Astrocyte of the spinal cord (primary cell): ENCODE measurements at places on chromosomes 2 and 18.

DNA sequence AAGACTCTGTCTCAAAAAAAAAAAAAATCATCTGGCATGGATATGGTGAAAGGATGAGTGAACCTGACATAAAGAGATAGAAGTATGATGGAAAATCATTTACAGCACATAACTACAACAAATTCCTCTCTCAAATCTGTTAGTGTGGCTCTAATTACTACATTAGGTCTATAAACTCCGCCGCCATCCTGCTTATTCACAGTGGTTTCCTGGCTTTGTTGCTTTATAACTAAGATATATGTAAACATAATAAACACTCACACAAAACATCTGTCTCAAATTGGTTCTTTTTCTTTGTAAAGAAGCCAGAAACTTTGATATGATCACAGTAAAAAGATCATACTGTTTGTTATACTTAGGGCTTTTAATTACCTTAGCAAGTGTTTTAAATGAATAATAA is 412.6 kb upstream of the FAM98A start:
- DNase-seq: no peak

GRCh38 chr18:40708726-40709125 is 1246.3 kb upstream of the PIK3C3 start:
- DNase-seq: no peak

DNA sequence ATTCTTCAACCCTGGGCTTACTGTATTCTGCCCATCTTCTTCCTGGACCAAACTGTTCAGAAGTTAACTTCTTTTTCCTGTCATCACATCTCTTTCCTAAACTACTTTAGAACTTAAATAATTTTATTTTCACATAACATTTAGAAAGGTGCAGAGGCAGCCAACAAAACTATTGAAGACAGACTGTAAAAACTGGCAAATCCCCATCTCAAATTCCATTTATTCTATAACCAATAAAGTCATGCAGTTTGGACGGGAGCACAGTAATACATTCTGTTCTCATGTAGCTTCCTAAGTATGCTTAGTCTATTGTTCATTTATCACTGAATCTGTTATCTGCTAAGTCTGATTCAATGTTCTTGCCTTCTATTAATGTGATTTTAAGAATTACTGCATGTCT is 99.1 kb downstream of the SMAD2 start:
- no peak for DNase-seq

- DNase-seq: peak; percentile 32
Observed at GRCh38 chr2:219430633-219431615, 3.7 kb upstream of the SPEG start.

- DNase-seq: no peak
Observed at GRCh38 chr2:212532585-212532984, 6.0 kb downstream of the ERBB4 start.

- DNase-seq: no peak
Observed at GRCh38 chr2:203427061-203427460, 98.9 kb downstream of the ABI2 start.

- DNase-seq: peak; percentile 68
Observed at GRCh38 chr2:201859949-201860348, 53.6 kb downstream of the CDK15 start.

DNA sequence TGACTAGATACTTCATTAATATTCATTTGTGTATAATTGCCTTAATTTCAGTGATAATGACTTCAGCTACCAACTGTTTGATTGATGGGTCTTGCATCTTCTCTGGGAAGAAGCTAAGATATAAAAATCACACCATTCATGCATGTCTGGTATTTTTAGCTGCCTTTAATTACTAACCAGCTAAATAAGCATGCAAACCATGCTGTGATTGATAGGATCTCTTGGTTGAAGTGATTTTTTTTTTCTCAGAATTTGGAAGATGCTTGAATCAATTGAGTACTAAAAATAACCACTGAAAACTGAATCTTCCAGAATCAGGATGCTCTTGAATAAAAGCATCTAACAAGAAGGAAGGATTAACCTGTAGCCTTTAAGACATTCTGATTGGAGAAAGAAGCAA is 668.8 kb downstream of the TDRD15 start:
- no peak for DNase-seq

DNA sequence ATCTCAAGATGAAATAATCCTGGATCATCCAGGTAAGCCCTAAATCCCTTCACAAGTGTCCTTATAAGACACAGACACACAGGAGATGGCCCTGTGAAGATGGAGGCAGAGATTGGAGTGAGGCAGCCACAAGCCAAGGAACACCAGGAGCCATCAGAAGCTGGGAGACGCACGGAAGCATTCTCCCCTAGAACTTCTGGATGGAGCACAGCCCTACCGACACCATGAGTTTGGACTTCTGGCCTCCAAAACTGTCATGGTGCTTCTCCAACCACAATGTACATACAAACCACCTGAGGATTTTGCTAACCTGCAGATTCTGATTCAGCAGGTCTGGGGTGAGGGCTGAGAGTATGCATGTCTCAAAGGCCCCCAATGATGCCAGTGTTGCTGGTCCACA is 42.5 kb downstream of the ADD2 start:
- no peak for DNase-seq

DNA sequence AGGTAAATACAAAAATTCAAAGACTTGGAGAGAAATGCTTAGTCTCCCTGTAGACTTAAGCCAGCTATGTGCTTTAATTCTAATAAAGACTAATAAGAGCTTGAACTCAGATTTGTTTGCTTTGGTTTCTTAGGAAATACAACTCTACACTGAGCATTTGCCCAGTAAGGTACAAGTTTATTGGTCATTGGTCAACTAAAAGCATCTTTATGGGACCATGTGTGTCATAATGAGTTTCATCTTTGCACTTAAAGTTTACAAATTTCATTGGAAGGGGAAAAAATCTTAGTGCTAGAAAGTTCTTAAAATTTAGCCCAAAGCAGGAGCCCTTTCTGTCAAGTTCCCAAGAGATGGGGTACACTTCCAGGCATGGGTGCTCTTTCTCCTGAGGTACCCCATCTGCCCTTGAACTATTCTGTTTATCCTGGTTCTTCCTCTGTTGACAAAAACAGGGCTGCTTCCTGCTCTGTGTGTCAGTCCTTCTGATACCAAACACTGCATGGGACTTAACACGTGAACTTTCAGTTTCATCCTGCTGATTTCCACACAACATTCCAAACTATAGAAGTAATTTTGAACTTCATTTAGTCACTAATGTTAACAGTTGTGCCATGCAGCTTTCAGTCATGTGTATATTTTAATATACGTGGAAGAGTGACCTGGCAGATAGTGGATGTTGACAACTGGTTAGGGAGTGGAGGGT is 200.2 kb downstream of the TPGS2 start:
- DNase-seq: peak; percentile 17

DNA sequence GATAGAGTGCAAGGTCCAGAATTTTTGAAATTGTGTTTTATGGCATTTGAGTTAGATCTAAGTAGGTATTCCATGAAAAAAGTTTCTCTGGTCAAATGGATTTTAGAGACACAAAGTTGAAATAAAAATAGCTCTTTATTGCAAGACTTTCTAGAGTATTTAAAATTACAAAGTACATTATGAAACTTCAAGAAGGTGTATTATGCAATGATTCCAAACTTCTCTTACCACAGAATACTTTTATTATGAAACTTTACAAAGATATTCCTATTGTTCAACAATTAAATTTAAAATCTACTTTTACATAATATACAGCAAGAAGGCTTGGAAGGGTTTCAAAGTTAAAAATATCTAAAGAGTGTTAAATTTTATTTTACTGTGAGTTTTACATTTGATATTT is 65.9 kb downstream of the CALCRL start:
- DNase-seq: no peak

DNA sequence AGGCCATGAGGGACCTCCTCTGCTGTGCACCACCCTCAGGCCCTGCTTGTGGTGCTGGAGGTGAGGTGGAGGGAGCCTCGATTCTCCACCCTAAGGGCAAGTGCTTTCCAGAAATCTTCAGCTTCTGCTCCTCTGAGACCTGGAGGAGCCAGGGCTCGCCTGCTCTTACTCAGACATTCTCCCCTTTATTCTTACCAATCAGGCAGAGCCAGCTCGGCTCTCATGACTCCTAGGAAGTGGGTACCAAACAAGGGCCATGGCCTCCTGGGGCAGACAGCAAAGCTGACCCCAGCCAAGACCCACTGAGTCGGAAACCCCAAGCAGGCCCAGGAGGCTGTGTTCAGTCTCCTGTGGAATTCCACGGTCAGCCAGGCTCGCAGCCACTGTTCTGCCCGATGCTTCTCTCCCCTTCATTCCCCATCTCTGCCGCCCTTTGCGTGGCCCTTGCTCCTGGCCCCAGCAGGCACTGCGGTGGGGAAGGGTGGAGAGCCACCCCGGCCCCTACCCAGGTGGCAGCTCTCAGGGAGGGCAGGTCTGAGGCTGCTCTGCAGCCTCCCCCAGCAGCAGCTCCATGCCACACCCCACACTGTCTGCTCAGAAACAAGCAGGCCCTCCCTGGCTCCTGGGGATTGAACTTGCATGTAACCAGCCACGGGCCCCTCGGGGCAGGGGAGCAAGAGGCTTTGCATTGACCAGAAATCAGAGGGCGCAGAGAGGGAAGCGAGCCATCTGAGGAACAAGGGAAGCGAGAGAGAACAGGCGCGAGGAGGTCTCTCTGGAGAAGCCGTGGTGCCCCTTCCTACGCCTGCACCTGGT is 24.0 kb downstream of the HS1BP3 start:
- DNase-seq: no peak

GRCh38 chr2:69081001-69081580 is 68.1 kb downstream of the ANTXR1 start:
- no peak for DNase-seq

- DNase-seq: no peak
Observed at GRCh38 chr2:60379216-60379615, 174.2 kb downstream of the BCL11A start.

- peak; percentile 36 for DNase-seq
Observed at GRCh38 chr2:196925768-196926561, 542 bp downstream of the PGAP1 start.

- no peak for DNase-seq
Observed at GRCh38 chr2:233290051-233290845, 17.4 kb upstream of the SAG start.

GRCh38 chr2:54317973-54318372 is 61.9 kb upstream of the TSPYL6 start:
- no peak for DNase-seq

DNA sequence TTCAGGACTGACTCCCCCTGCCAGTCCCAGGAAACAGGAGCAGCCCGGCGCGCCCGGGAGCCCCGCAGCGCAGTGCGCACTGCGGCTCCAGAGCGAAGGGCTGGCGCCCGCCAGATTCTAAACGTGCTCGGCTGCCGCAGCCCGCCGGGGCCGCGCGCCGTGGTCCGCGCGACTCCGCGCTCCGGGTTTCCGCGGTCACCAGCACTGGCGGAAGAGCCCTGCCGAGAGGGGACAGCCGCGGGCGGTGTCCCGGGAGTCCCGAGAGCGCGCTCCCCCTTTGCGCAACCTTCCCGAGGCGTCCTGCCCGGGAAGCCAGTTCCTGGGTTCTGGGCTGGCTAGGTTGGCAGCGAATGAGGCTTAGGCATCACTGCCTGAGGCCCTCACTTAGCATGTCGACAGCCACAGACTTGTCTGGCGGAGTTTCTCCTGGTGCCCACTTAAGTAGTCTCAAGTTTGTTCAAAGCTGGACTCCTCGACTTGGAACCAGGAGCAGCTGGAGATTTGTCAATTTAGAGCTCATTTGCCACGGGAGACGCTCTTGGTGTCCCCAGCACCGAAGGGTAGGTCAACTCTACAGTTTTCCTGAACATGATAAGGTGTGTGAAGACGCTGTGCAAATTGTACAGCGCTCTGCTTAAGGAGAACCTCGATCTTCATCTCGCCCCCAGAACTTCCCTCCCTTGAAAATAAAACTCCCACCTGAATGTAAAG is 1.5 kb upstream of the VSNL1 start:
- peak; percentile 80 for DNase-seq

DNA sequence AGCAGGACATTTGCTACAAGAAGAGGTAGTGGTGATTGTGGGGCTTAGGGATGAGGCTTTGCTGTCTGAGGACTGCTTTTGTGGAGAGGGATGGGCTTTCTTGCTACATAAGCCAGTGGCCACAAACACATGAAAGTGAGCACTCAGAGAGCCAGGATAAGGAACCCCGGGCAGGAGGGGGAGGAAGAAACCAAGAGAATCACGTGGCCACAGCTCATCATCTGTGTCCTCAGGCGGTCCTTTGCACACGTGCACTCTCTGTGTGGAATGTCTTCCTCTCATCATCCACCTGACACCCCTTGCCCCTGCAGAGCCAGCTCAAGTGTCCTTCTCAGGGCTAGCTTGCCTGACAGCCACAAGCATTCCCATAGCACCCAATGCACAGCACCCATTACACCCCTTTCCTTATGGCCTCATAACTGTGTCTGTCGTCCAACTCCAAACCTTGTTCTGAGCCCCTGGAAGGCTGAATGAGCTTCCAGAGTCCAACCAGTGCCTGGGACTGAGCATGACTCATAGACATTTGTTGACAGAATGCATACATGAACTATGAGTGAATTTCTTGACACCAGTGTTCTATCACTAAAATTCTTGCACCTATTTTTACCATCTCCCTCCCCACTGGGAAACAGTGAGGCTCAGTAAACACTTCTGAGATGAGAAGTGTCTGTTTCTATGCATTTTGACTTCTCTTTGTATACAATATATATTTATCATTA is 398.3 kb downstream of the ALK start:
- peak; percentile 65 for DNase-seq

DNA sequence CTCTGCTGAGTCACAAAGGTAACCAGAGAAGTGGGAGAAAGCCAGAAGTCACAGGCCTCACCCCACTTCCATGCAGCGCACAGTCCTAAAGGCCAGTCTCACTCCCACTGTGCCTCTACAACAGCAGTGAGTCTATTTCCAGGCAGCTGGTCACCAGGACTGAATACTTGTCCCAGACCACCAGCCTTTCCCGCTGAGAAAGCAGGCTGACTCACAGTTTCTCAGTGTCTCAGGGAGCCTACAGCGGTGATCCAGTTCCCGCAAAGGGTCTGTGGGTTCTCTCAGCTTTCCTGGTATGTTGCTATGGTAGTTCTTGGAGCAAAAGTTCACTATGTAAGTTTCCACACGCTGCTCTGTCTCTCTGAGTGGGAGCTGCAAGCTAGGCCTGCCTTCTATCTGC is 622.5 kb downstream of the RNF144A start:
- DNase-seq: peak; percentile 94

GRCh38 chr2:234702731-234703225 is 205.9 kb upstream of the ARL4C start:
- no peak for DNase-seq

DNA sequence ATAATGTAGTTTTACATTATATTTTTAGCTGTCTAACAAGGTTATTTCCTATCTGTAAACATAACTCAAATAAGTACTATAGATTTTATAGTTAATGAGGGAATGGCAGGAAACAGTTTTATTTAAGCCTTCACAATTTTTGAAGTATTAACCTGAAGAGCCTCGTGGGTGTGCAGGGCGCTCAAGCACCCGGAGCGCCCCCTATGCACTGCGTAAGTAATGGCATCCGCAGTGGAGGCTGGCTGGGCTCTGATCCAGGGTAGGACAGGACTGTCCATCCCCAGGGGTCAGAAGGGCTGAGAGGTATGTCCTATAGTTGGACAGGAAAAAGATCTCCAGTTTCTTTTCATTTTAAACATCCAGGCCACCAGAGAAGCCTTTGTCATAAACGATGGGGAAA is 8.2 kb upstream of the GBX2 start:
- no peak for DNase-seq
